ENCODE measurements at places on chromosomes 2 and 18.

GRCh38 chr2:40451918-40452605 lies at the start of gene SLC8A1:
Gene SLC8A1 (minus strand): TSS chr2:40452090.
- DNase-seq = no peak

DNA sequence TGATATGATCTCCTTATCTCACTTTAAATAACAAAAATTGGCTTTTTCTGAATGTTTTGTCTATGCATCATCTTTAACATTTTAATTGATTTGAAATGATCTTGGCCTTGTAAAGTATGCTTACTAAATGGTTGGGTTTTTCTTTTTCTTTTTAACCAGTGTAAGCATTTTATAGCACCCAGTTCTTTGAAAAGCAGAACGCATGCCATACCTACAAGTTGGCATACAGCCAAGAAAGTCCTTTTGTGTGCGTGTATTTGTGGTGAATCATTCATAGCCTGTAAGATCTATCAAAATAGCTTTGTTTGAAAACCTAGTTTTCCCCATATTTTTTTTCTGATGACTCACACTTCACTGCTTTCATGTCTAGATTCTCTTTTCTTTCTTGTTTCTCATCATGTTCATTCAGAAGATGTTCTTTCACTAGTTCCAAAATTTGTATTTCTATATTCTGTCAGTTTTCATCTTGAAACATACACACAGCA lies 4.1 kb upstream of the VRK2 start:
- peak; percentile 86 for DNase-seq

- no peak for DNase-seq
Observed at GRCh38 chr2:191226196-191226595, 19.0 kb upstream of the MYO1B start.

- DNase-seq = no peak
Observed at GRCh38 chr2:29259221-29259620, 144.0 kb downstream of the CLIP4 start.

DNA sequence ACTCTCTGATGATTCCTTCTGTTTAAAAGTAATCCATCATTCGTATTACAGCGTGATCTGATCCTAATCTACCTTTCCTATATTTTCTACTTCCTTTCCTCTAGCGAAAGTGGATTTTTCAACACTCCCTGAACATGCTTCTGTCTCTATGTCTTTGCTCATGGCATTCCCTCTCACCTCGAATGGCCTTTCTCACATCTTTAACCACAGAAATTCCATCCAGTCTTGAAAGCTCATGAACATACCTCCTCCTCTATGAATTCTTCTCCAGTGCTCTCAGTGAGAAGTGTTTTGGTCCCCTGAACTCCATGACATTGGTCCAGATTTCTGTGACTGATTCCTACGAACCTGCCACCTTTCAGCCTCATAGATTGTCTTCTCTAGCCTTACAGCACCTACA lies 323.2 kb downstream of the RAD51AP2 start:
- no peak for DNase-seq

DNA sequence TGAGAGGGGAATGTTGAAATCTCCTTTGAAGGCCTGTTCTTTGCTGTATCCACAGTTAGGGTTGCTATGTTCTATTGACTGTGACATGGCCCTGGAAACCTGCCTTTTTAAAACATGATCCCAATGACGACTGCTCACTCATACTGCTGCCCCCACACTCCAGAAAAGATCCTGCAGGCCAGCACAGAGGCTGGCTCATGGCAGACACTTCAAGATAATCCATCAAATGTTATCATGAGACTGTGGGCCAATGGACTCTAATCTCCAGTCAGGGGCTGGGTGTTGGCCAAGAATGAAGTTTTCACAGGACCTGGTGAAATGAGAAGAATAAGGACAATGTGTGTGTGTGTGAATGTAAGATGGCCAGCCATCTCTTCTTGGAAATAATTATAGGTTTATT lies 59.0 kb upstream of the THOC1 start:
- no peak for DNase-seq

DNA sequence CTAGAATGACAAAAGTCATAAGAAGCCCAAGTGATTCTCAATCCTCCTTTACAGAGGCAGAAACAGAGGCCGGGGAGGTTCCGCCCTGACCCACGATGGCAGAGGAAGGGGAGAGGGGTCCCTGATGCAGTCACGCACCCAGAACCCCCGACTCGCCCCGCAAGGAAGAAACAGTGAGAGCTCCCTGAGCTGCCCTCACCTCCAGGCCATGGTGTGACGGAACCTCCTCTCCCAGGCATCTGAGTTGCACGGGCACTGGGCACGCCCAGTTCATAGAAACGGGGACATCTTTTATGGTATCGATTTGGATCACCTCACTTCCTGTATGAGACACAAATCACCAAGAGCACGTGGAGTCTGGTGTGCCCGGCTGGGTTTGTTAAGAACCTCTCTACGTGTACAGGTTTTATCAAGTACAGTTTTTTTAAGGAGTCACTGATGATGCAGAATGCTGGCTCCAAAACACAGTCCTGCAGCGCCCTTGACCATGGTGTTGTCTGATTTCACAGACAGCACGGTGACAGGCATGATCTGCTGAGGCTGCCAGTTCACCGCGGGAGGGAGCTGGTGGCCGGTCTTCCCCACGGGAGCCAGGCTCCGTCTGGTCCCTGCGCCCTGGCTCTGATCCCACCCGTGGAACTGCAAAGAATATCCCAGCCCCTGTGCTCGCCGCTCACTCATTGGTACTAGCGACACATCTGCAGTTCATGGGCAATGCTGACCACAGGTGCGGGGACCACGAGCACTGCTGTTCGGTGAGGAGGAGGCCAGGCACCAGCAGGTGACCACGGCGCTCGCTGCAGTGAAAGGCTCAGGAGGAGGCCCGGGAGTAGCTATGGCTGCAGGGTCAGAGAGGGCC lies 35.6 kb downstream of the PXDN start:
- peak; percentile 74 for DNase-seq

- no peak for DNase-seq
Observed at GRCh38 chr2:233936089-233936488, 18.9 kb downstream of the TRPM8 start.

GRCh38 chr18:25075331-25075730 lies 276.6 kb downstream of the ZNF521 start:
- DNase-seq = no peak

- DNase-seq = no peak
Observed at GRCh38 chr2:150522269-150522668, 34.8 kb upstream of the RND3 start.

DNA sequence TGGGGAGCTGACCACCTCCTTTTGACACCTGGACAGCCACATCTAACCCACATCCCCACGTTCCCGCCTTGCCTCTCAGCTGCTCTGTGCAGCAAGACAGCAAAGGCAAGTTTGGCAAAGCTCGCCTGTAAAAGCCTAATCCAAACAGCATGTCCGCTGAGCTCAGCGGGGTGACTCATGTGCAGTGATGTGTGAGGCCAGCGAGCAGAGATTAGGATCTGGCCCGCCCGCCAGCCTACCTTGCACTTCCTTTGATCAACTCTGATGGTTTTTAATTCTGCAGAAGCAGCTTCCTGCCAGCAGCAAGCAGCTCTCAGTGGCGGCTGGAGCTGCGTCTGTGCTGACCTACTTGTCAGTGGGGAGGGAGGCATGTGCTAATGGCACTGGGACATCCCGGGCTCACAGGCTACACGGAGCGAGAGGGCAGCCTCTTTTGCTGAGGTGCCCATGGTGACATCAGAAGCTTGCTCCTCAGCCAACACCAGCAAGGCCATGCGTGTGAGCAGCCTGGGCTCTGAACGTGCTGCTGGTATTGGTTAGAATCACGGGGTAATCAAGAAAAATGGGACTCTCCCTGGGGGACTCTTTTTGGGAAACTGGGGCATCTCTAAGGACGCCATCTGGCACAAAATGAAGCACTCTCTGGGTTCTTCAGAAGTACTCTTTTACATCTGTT lies 36.0 kb upstream of the EML4 start:
- peak; percentile 75 for DNase-seq

GRCh38 chr2:196591621-196592022 lies 47.9 kb upstream of the CCDC150 start:
- DNase-seq = no peak

DNA sequence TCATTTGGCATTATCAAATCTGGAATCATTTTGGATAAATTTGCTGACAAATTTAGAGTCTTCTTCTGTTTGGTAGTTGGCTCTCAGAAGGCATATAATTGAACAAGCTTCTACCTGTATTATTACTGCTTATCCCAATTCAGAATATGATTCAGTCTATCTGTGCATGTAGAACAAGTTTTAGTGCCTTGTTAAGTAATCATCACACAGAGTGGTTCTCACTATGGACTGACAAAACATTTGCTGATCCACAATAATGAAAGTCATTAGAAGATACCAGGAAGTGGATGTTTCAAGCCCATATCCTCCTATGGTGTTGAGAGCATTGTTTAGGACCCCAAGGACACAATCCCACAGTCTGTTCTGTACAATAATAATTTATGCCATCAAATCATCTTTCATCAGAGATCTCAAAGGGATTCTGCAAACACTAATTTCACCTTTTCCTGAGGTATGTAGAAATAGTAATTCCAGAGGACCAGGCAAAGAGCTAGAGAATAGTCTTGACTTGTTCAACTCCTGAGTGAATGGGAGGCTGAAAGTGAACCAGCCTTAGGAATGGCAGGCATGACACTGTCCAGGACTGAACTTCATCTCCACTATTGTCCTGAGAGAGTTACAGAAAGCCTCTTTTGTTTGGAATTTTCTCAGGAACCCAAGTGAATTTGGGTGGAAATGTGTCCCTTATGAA lies 29.6 kb upstream of the DSC1 start:
- no peak for DNase-seq

Measured in SHP77 (cell line).